ENCODE measurements at places on chromosomes 13 and 19. TPM values are rescaled to one million over a fixed set of nuclear protein-coding genes. Genes with fewer than 3 reads are reported as not detected.

TEAD2 gene
- total RNA-seq: 6.9 TPM

TMEM161A gene
- total RNA-seq: 28.7 TPM

SPACA4 gene
- total RNA-seq: under 0.01 TPM

NANOS3 gene
- total RNA-seq: not detected

NXNL1 gene
- not detected for total RNA-seq

KIR2DL4 gene
- total RNA-seq: not detected

IZUMO4 gene
- total RNA-seq: 5.9 TPM

PNPLA6 gene
- total RNA-seq: 35.6 TPM

CCDC8 gene
- 4.7 TPM for total RNA-seq

FUT1 gene
- 16.9 TPM for total RNA-seq

SLC25A41 gene
- not detected for total RNA-seq

BCAM gene
- total RNA-seq: 16.6 TPM

KLK8 gene
- total RNA-seq: 91.1 TPM

CATSPERD gene
- not detected for total RNA-seq

USPL1 gene
- total RNA-seq: 20.0 TPM

LILRA5 gene
- not detected for total RNA-seq

KLHL1 gene
- total RNA-seq: not detected

EPSTI1 gene
- total RNA-seq: 0.53 TPM

TMEM38A gene
- 4.7 TPM for total RNA-seq

COLGALT1 gene
- 74.2 TPM for total RNA-seq

NPAS1 gene
- total RNA-seq: 0.64 TPM

ZNF541 gene
- not detected for total RNA-seq

STXBP2 gene
- 89.4 TPM for total RNA-seq

GPR4 gene
- total RNA-seq: not detected

CYP2F1 gene
- not detected for total RNA-seq

SIGLEC7 gene
- not detected for total RNA-seq

CGB1 gene
- total RNA-seq: not detected

C5AR1 gene
- total RNA-seq: under 0.01 TPM

NTN5 gene
- not detected for total RNA-seq

NLRP5 gene
- total RNA-seq: not detected

CSNK1A1L gene
- total RNA-seq: not detected

SYT3 gene
- not detected for total RNA-seq

LGI4 gene
- not detected for total RNA-seq

KLK12 gene
- not detected for total RNA-seq

CDC37 gene
- total RNA-seq: 195 TPM
